B cell (primary cell): ENCODE measurements at places on chromosomes 4 and X.
A peak's percentile ranks its signal among the peaks of the same experiment; 100 is the strongest.

- no peak for DNase-seq
These were observed 26.6 kb upstream of the MAN2B2 start for GRCh38 chr4:6548201-6548881.

DNA sequence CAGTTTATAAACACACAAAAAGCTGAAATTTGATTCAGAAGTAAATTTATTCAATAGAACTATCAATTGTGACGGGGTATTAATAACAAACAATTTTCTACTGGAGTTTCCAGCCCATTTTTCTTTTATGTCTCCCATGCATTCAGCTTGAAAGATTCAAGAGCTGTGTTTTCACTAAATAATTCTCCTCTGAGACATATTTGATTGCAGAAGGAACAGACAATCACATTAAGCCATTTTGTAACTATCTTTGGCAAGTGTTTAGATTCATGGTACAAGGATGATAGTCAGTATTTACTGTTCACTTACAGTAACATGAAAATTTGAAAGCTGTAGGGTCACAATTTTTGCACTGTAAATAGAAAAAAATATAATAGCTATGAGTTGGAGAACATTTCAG is 198.4 kb upstream of the TACR3 start:
- no peak for DNase-seq

DNA sequence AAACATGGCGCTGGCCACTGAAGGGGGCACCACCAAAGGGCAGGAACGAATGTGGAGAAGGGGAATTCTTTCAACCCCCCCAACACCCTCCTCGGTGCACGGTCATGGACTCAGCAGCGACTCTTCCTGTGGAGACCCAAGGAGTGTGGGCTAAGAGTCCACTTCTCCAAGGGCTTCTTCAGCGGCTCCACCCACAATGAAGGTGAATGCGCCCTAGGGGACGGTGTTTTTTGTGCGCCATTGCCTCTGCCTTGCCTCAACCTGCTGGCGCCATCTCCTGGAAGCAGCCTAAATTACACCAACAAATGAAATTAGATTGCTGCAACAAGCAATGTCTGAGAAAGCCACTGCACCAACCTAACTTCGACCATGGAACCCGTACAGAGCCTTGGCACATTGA is 169.2 kb upstream of the MAGEB18 start:
- DNase-seq, result no peak

DNA sequence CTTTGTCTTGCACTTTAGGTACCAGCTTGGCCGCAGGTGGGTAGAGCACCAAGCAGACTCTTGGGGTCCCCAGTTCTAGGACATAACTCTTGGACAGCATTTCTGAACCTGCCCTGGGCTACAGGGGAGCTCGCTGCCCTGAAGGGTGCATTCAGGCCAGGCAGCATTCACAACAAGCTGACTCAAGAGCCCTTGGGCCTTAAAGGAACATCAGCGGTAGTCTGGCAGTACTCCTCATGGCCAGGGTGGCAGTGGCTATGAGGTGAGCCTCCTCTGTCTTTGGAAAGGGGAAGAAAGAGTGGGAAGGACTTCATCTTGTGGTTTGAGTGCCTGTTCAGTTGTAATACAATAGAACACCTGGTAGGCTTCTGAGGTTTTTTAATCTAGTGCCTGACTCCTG is 24.8 kb upstream of the SMARCA5 start:
- DNase-seq, result no peak

GRCh38 chr4:129531253-129531652 is 435.3 kb downstream of the C4orf33 start:
- no peak for DNase-seq

- no peak for DNase-seq
These were observed 281.7 kb upstream of the PITX2 start for GRCh38 chr4:110904435-110905065.

DNA sequence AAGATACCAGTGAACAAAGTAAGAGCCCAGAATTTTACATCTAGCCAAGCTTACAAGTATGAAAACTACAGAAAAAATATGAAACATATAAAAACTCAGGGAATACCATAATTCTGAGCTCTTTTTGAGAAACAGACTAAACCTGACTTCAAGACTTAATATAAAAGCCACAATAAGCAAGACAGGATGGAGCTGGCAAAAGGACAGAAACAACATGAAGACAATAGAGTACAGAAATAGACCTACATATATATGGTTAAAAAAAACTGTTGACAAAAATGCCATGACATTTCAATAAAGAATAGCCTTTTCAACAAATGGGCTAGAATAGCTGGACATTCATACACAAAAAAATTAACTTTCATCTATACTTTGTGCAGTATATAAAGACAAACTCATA is 49.4 kb downstream of the UBA6 start:
- no peak for DNase-seq

DNA sequence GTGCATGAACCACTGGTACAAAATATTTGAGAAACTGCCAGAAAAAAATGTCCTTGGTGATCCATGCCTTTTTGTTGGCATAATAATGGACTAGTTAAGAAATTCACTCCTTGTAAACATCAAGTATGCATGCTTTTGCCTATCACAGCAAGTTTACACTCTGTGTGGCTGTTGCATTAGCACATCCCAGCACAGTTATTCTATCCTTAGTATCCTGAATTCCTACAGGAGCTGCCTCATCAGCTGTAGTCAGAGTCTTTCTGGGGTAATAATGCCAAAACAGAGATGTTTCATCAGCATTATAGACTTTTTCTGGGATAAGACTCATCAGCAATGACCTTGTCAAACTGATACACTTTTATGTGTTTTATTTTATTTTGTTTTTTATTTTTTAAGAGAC is 82.8 kb downstream of the CHIC2 start:
- DNase-seq, result no peak

GRCh38 chr4:76607846-76608245 is 172.8 kb downstream of the SHROOM3 start:
- no peak for DNase-seq

- DNase-seq, result no peak
These were observed 145.4 kb upstream of the MAP3K15 start for GRCh38 chrX:19660604-19661255.

GRCh38 chrX:68789966-68790365 is 38.9 kb upstream of the EFNB1 start:
- DNase-seq, result no peak

DNA sequence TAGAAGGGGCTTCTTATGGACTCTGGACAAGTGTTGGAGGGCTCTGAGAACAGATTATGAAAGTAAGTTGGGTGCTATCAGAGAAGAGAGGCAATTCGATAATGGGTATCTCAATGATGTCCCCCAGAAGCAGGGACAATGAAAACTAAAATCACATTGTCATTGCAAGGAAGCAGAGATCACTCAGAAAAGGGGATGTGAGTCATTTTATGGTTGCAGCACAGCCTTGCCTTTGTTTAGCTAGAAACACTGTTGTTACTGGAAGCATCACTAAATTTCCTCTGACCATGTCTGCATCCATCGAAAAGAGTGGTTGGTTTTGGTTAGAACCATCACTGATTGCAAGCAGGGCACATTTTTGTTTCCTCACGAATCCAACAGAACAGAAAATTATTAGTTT is 246.8 kb upstream of the NWD2 start:
- no peak for DNase-seq

- no peak for DNase-seq
These were observed 9.4 kb upstream of the NKX1-1 start for GRCh38 chr4:1415681-1415981.

GRCh38 chr4:40718586-40718985 is 31.2 kb upstream of the NSUN7 start:
- DNase-seq, result no peak

GRCh38 chr4:5051278-5052203 is at the start of gene STK32B:
Gene STK32B, plus strand, starts transcription at chr4:5051480.
- DNase-seq, result peak; percentile 37

GRCh38 chr4:106269711-106270110 is 46.3 kb downstream of the TBCK start:
- DNase-seq, result no peak

GRCh38 chr4:156676116-156676851 is 295.3 kb downstream of the PDGFC start:
- DNase-seq, result no peak

DNA sequence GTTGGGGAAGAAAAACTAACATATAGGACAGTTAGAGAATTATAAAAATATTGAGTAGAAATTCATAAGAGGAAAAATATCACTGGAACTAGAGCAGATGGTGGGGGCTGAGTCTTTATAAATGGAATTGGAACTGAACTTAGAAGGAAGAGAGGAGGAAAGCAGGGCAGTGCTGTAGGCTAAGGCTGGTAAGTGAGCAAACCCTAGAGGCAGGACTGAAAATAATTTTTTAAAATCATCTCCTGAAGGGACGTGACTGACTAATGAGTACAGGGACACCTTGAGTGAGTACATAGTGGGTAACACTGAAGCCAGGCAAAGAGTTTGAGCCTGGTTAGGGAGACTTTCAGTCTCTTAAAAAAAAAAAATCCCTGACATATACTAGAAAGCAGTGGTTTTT is 63.3 kb downstream of the GALNT7 start:
- DNase-seq, result no peak

GRCh38 chr4:112296949-112297880 is at the start of gene ALPK1:
Gene ALPK1, plus strand, starts transcription at chr4:112297369.
- DNase-seq, result peak; percentile 77

- DNase-seq, result peak; percentile 36
These were observed 1.4 kb downstream of the HAND2 start for GRCh38 chr4:173528378-173529321.

- DNase-seq, result peak; percentile 68
These were observed 25.0 kb upstream of the GJB1 start for GRCh38 chrX:71198066-71198465.

DNA sequence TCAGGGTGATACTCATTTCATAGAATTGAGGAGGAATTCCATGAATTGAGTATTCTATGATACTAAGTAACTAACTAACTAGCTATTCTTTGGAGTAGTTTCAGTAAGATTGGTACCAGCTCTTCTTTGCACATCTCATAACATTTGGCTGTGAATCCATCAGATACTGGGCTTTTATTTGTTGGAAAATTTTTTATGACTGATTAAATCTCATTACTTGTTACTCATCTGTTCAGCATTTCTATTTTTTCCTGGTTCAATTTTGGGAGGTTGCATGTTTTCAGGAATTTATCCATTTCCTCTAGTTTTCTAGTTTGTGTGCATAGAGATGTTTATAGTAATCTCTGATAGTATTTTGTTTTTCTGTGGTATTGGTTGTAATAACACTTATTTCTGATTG is 70.8 kb upstream of the FREM3 start:
- no peak for DNase-seq

- DNase-seq, result no peak
These were observed 1043.1 kb upstream of the TENM3 start for GRCh38 chr4:181200076-181200475.

- DNase-seq, result no peak
These were observed 13.5 kb downstream of the PAGE4 start for GRCh38 chrX:49842621-49843020.

- DNase-seq, result no peak
These were observed 3.7 kb upstream of the TREX2 start for GRCh38 chrX:153449368-153450113.

GRCh38 chrX:39175418-39176057 is 374.3 kb downstream of the MID1IP1 start:
- DNase-seq, result no peak

GRCh38 chrX:1598876-1599790 is 7.7 kb downstream of the AKAP17A start:
- no peak for DNase-seq

- DNase-seq, result no peak
These were observed 803.9 kb upstream of the PCDH10 start for GRCh38 chr4:132344924-132345828.
